ENCODE measurements at places on chromosomes 6 and 20.

DNA sequence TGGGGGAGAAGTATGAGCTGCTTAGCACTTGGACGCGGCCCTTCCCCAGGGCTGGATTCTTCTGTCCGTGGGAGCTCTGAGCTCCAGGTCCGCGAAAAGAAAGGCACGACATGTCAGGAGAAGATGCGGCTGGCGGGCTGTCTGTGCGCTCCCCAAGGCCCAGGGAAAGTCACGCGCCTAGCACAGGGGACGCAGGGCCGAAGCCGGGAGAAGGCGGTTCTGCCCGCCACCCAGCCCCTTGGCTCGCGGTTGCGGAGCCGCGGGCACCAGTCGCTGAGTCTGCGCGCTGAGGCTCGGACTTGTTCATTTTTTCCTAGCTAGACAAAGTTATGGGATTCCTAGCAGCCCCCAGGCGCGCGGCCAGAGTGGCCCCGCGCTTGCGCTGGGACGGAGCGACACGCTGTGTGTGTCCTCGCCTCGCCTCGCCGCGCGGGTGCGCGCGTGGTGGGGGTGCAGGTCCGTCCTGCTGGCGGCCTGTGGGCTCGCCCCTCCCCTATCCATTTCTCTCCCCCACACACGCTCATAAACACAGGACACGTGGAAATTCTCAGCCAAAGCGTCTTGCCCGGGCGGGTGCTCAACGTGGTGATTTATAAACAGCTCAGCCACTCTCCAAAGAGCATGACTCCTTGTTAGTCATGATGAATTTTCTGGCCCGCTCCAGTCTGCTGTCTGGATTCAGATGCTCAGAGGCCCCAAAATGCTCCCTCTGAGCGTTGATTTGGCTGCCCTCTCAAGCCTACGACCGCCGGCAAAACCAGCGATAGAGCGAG is 1.9 kb upstream of the POU3F2 start:
- peak; percentile 27 for DNase-seq

- peak; percentile 86 for DNase-seq
Measured at GRCh38 chr20:1434571-1435336, 31.9 kb downstream of the NSFL1C start.

GRCh38 chr6:209432-210103 is 82.7 kb upstream of the DUSP22 start:
- DNase-seq: peak; percentile 81

DNA sequence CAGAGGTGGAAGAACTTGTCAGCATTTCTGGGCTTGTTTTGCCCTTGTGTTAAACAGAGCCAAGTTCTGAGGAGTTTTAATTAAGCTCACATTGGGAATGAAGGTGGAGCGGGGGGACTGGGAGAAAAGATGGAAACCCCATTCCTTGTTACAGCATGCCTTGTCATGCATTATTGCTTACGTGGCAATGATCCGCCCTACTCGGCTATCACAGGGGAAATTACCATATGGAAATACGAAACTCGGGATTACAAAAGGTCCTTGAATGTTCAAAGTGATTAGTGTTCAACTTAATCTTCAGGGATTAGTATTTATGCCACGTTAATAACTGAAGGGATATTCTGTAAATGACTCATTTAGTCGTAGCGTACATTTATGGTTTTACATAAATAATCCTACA is 86.4 kb downstream of the MAP3K7 start:
- no peak for DNase-seq

- no peak for DNase-seq
Measured at GRCh38 chr20:51797357-51798025, 4.8 kb downstream of the SALL4 start.
